Hypothalamus (tissue), 51 donors: ENCODE measurements at places on chromosomes 12 and 14.

DNA sequence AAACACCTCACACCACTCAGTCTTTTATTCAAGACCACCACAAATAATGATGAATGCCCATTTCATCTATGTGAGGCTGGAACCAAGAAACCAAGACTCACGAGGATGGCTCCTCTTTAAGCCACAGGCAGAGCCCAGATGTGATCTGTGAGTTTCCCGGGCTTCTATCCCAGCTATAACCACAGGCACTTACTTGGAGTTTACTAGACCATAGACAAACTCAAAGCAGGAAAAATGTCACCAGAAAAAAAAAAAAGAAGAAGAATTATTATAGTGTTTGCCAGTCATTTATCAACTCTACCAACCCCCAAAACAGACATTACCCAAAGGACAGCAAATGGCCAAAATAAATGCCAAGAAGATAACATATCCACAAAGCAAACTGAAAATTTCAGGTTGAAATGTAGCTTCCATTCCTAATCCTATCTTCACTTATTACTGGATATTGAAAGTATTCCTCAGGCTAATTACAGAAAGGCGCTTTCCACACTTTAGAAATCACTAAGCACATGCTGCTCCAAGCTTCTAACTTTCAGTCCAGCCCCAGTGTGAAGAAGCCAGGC lies 44.7 kb downstream of the ZFYVE1 start:
- DNase-seq = no peak

DNA sequence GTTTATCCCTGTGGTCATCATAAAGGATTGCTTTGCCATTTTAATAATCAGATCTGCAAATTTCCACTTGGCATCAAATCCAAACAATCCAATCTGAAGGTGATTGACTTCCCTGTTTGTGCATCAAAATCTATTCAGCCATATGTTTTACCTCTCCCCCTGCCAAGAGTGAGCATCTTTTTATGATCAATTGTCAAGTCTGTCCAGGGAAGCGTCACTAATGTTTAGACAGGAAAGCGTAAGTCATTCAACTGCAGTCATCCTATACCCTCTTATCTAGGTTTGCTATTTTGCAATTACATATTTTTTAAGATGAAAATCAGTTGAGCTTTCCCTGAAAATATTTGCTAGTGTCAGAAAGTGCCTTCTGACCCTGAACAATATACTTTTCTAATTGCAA lies 1224.1 kb upstream of the SEL1L start:
- no peak for DNase-seq

- DNase-seq = no peak
Observed at GRCh38 chr12:53190108-53190729, 9.5 kb upstream of the CSAD start.

DNA sequence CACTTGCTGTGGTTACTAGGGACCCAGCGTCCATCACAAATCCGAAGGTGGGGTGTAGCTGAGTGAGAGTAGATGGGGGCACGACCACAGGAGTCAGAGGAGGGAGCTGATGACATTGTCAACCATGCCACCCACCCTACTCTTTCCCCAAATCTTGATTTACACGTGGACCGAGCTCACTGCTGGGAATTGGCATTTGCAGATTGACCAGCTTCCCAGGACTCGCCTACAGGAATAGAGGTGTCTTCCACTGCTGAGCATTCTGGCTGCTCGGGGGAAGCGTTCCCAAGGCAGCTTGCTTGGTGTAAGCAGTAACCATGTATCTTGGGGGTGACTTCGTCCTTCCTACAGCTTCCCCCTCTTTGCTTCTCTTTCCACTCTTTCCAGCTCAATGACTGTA lies 353 bp upstream of the PTPRR start:
- no peak for DNase-seq

GRCh38 chr14:96502621-96503305 lies 581 bp downstream of the PAPOLA start:
- DNase-seq = peak; percentile 65

DNA sequence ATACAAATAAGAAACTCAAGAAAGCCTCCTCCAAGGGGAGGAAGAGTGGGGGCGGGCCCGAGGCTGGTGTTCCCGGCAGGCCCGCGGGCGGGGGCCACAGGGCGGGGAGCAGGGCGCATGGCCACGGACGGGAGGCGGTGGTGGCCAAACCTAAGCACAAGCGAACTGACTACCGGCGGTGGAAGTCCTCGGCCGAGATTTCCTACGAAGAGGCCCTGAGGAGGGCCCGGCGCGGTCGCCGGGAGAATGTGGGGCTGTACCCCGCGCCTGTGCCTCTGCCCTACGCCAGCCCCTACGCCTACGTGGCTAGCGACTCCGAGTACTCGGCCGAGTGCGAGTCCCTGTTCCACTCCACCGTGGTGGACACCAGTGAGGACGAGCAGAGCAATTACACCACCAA lies 8.7 kb downstream of the DACT1 start:
- DNase-seq = no peak

GRCh38 chr12:58920102-58920960 lies at the start of gene LRIG3:
Gene LRIG3, minus strand, starts transcription at chr12:58920504. Its CDS starts 269 bp downstream, at chr12:58920235.
- DNase-seq = peak; percentile 39
